Stimulated activated CD4-positive, alpha-beta T cell treated with anti-CD3 and anti-CD28 coated beads, Interleukin-4, amount 100 ng/mL, for 4 hours (primary cell): ENCODE measurements at places on chromosomes 16 and 17.

- DNase-seq = no peak
These were observed 171.0 kb downstream of the CCDC182 start for GRCh38 chr17:57574040-57574513.

DNA sequence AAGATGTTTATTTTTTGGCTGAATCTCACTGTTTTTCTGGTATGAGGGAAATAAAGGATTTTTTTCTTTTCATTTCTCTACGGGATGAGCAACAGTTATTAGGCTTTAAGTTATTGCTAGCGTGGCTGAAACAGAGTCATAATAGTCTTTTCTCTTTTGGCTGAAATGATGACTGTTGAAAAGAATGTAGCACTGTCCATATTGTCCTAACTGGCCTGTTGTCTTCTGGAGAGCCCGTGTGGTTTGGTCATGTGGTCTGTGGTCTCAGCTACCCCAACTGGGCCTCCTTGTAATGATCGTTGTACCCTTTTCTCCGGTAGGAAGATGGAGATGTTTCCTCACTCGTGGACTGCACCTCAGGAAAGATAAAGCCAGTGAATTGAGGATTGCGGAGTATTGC is 36.6 kb downstream of the EPN2 start:
- DNase-seq = no peak

- DNase-seq = no peak
These were observed 7.4 kb downstream of the SMIM5 start for GRCh38 chr17:75640556-75641119.

DNA sequence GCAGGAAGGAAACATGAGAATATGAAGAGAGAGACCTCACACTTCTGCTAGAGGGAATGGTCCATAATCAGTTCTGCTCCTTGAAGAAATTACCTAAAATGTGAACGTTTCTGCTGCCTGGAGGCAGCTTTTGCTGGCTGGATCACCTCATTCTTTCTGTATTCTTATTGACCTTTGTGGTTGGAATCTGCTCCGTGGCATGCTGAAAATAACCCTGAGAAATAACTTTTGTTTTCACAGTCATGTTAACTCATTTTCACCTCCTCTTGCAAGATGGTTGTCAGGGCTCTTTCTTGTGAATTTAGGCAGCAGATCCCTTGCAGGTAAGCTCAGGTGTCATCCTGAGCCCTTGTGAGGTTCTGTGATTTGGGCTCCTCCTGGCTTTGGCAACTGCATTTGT is 70.2 kb downstream of the IRF8 start:
- DNase-seq = no peak

DNA sequence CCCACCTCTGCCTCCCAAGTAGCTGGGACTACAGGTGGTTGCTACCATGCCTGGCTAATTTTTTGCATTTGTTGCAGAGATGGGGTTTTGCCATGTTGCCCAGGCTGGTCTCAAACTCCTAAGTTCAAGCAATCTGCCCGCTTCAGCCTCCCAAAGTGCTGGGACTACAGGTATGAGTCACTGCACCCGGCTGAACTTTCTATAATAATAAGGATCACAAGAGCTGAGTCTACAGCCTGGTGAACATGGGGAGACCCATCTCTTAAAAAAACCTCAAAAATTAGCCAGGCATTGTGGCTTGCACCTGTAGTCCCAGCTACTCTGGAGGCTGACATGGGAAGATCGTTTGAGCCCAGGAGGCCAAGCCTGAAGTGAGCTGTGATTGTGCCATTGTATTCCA is 53.5 kb downstream of the WDR59 start:
- DNase-seq = no peak

- DNase-seq = no peak
These were observed at the start of gene MYO1C for GRCh38 chr17:1492249-1493206. Gene MYO1C, minus strand, starts transcription at chr17:1492686. Its CDS starts 199 bp downstream, at chr17:1492487.

- no peak for DNase-seq
These were observed 2.1 kb downstream of the CMTM2 start for GRCh38 chr16:66581246-66581952.

- DNase-seq = no peak
These were observed 8.1 kb upstream of the CXCL16 start for GRCh38 chr17:4747847-4748246.

GRCh38 chr17:5429191-5429887 is 9.4 kb downstream of the RPAIN start:
- DNase-seq = no peak

- DNase-seq = no peak
These were observed 40.7 kb downstream of the VAC14 start for GRCh38 chr16:70760221-70760620.

GRCh38 chr17:43994272-43995149 is 9.9 kb upstream of the NAGS start:
- peak; percentile 62 for DNase-seq

DNA sequence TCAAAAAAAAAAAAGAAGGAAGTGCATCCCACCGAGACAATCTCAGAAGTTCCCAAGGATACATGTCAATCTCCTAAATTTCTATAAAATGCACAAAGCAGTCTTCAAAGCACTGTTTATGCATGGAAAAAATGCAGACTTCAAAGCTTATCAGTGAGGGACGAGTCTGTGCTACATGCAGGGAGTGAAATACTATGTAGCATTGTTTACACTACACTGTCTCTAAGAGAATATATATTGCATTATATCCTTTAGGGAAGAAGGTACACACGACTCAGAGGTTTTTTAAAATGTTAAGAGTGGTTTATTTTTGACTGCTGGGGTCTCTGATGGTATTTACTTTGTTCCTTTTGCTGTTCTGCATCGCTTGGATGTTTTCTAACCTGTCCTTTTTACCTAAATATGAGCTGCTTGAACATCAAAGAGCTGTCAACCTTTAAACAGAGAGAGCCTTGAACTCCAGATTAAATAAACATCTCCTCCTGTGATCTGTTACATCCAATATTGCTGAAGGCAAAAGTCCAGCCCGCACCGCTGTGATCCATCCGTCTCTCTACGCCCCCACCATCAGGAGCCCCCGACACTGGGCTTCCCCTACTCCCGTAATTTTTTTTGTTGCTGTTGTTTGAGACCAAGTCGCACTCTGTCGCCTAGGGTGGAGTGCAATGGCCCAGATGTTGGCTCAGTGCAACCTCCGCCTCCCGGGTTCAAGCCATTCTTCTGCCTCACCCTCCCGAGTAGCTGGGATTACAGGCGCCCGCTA is 1.4 kb downstream of the FBXO31 start:
- DNase-seq = no peak

DNA sequence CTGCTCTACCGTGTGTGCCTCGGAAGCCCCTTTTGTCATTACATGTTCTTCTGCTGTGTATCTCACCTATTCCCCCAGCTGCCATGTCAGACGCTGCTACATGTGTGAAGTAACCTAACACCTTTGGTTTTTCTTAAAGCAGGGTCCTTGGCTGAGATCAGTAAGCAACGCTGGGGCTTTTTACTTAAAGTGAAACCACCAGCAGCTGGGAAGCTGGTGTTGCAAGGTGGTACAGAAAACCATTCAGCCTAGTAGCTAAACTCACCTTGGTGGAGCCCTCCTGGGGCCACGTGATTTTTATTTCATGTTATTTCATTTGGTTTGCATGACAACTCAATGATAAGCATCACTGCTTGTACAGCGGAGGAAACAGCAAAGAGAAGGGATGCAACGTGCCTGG is 62.6 kb downstream of the PLCG2 start:
- DNase-seq = no peak

- no peak for DNase-seq
These were observed 52.7 kb downstream of the MEAK7 start for GRCh38 chr16:84451781-84452180.

- DNase-seq = no peak
These were observed 244.9 kb downstream of the FTO start for GRCh38 chr16:53948734-53949430.

DNA sequence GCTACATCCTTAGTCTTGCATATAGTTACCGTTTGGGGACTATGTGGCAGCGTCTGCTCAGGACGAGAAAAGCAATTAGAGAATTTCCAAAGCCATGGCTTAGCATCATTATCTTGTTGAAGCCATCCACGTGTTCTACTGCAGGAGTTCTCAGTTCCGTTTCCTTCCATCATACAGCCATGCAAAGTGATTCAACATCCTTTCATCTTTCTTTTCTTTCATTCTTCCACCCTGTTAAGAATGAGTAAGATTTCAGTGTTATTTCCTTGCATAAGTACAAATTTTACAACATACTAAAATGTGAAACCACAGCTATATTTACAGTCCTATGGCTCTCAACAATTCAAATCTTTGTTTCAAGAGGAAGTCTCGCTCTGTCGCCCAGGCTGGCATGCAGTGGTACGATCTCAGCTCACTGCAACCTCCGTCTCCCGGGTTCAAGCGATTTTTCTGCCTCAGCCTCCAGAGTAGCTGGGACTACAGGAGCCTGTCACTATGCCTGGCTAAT is 3.8 kb downstream of the MARF1 start:
- DNase-seq = no peak

- no peak for DNase-seq
These were observed 4.9 kb downstream of the SLFN14 start for GRCh38 chr17:35555691-35556090.

GRCh38 chr17:66214884-66215528 is 14.2 kb downstream of the APOH start:
- DNase-seq = no peak

DNA sequence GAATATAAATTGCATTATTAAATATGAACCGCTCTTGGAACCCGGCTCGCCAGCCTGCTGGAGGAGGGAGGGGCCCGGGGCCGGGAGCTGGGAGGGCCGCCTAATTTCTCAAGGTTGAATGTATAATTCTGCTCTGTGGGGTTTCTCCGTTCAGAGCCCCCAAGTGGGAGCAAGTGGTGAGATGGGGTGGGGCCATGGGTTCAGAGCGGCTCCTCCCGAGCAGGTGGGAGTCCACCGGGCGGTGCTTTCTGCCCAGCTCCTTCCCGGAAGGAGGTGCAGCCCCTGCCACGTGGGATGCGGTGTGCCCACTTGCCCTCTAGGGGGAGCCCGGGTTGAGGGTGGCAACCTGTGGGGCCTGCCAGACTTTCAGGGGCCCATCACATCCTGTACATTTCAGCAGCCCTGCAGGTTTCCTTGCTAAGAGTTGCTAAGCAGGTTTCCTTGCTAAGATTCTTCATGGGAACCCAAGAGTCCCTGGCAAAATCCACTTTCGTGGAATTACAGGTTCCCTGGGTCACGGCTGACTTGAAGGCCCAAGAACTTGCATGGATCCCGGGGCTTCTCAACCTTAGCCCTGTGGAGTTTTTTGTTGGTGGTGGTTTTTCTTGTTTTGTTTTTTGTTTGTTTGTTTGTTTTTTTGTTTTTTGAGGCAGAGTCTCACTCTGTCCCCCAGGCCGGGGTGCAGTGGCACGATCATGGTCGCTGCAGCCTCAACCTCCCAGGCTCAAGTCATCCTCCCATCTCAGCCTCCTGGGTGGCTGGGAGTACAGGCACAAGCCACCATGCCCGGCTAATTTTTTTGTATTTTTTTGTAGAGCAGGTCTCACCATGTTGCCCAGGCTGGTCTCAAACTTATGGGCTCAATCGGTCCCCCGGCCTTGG is 196.7 kb upstream of the GSE1 start:
- DNase-seq = peak; percentile 69

GRCh38 chr16:76228546-76229146 is 48.6 kb upstream of the CNTNAP4 start:
- DNase-seq = no peak

DNA sequence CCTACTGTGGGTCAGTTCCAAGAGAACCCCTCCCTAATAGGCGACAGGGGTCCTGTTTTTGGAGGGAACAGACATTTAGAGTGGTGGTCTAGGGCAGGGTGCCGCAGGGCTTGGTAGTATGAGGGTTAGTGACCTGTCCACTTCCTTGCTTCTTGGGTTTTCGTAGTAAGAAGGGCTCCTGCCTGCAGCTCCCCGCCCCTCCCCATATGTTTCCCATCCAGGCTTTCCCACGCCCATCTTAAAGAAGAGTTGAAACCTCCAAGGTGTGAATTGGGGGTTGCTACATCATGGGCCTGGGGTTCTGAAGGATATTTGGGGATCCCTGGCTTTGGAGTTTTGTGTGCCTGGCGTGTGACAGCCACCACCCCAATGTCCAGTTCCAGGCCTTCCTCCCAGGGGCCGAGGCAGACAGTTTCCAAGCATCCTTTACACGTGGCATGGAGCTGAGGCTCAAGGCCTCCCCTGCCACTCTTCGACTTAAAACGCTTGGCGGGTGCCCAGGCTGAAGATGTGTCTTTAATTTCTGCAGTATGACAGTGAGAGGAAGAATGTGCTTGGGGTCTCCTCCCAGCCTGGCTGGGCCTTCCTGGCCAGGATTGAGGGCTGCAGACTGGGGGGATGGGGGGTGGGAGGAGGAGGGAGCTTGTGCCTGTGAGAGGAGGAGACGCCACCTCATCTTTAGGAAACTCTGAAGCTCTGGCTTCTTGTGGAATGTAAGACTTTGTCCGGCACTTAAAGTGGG is 2.3 kb upstream of the COL1A1 start:
- DNase-seq = no peak

DNA sequence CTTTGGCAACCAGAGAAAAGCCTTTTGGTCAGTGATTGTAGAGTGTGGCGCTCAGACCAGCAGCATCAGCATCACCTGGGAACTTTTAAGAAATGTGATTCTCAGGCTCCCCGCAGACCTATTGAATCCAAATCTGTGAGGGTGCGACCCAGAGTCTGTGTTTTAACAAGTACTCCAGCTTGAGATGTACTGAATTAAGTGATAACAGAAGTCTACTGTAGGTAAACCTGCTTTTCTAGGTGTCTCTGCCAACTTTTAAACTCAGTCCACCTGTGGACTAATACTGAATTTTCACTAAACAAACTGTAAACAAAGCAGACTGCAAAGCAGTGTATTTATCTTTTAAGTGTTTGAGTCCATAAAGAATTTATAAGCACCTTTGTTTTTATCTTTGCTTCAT is 43.6 kb downstream of the NUP93 start:
- no peak for DNase-seq

- DNase-seq = no peak
These were observed 10.6 kb downstream of the RIPOR1 start for GRCh38 chr16:67539271-67539670.

DNA sequence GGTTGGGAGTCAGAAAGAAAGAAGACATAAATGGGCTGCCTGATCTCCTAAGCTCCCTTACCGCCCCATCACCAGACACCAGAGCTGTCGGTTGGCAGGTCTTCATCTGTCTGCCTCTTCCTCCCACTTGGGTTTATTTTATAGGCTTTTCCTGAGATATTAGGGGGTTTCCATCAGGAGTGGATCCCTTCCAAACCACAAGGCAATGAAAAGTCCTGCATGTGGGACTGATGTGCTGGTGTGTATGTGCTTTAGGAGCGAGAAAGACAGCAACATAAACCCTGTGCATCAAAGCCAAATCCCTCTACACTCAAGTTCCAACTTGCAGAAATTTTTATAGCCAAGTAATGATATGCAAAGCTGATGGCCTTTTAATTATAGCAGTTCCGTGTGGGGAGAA is 389.5 kb downstream of the SLC39A11 start:
- DNase-seq = no peak

- DNase-seq = no peak
These were observed 60.6 kb downstream of the TNFRSF13B start for GRCh38 chr17:16911141-16911937.

- no peak for DNase-seq
These were observed 2.3 kb downstream of the PHAF1 start for GRCh38 chr16:67111951-67112444.

DNA sequence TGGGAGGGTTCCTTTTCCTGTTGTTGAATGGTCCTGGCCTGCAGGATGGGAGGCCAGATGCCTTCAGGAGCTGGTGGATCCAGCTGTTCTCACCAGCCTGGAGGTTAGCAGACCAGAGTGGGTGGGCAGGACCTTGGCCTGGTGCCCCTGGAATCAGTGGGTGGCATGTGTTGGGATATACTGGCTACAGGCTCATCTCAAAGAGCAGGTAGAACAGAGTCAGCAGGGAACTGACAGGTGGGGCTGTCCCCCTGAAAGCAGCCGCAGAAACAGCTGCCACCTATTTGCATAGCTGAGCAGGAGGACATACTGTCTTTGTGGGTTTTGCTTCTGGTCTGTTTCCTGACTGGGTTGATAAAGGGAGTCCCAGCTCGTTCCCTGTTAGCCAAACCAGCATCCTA is 144.1 kb downstream of the RAB11FIP4 start:
- no peak for DNase-seq
